Femur (tissue), 1 donor: ENCODE measurements at places on chromosomes 5 and 9.
A peak's percentile ranks its signal among the peaks of the same experiment; 100 is the strongest.

DNA sequence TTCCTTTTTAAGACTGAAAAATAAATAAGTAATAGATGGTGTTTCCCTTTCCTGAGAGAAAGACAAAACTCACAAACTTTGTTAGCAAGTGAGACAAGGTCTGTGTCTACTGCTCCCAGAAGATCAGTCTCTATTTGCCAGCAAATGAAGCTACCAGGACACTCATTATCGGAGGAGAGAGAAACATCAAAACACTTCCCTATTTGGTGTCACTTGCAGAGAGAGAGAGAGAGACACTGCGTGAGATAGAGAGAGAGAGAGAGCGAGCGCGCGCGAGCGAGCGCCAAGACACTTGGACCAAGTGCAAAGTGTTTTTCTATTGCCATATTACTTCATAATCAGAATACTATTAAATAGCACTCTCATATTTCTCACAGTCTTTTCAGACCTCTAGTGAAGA is 142.7 kb downstream of the KCNN2 start:
- DNase-seq: no peak

DNA sequence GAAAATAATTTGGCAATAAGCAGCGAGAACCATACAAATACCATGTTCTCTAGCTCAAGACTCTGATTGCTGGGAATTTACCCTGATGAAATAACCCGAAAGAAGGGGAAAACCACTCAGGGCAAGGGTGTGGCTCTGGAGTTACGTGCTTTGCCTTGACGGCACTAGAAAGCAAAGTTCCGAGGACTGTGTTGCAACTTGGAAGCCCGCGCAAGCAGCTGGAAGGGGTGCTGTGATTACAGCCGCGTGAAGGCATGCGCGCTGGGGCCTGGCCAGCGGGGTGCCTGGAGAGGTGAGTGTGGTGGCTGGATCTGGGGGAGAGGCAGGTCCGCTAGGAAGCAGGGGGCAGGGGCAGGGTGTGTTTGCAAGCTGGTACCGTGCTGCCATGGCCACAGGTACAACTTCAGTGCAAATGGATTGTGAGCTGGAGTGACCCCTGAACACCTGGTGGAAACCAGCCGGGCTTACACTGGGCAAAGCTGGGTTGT is 52.6 kb upstream of the CNOT6 start:
- DNase-seq: no peak

DNA sequence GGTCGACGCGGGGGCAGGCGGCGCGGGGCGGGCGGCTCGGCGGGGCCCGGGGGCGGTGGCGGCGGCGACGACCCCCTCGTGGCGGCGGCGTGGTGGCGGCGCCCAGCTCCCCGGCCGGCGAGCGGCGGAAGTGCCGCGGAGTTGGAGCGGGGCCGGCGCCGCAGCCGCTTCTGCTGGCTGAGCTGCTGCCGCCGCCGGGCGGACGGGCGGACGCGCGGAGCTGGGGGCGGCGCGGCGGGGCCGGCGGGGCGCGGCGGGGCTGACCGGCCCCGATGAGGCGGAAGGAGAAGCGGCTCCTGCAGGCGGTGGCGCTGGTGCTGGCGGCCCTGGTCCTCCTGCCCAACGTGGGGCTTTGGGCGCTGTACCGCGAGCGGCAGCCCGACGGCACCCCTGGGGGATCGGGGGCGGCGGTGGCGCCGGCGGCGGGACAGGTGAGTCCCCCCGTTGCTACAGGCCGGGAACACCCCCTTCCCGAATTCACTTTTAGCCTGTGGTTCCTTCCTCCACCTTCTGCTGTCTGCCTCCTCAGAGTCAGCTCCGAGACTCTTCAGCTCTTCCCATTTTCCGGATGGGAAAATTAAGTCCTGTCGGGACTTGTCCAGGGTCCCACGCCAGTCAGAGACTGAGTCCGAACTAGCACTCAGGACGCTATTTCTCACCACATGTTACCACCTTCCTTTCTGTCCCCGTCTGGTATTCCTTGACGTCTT is at the start of gene GALNT10:
Gene GALNT10, plus strand, starts transcription at position 139 of the 710 bp plus-strand sequence. Its CDS starts 134 bp downstream, at position 273.
- DNase-seq: peak; percentile 81

DNA sequence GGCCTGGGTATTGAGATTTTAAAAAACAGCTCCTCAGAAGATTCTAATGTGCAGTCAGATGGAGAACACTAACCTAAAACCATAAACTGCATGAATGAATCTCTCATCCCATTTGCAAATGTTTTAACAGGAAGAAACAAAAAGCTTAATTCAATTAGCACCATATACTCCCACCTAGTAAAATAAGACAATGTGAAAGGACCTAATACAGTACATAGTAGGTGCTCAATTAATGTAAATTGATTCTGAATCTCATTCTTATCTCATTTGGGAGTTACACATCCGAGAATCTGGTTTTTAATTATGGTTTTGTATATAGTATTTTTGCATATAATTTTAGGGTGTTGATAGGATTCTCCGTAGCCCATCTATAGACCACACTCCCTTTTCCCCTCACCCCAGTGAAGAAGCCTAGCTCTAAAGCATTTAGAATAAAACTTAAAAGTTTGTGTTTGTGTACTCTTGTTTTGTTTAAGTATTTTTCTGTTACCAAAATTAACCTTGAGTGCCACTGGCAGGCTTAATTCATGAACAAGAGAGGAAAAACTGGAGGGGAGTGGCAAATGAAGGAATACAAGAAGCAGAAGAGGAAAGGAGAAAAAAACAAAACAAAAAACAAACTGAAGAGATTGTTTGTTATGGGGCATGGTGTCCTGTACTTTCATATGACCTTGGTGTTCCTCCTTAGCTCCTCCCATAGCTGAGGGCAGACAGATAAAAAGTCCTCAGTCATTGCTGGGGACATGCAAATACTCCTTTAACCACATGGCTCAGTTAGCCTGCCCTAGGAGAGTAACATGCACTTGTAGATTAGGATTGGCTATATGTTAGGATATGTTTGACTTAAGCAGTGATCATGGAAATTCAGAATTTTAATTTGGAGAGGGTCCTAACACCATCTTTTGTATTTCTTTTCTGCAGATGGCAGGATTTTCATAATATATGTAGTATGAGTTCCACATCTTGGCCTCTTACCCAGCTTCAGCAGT is 1.2 kb downstream of the RNF14 start:
- no peak for DNase-seq

GRCh38 chr5:33650911-33651310 is 210.1 kb downstream of the TARS1 start:
- no peak for DNase-seq

DNA sequence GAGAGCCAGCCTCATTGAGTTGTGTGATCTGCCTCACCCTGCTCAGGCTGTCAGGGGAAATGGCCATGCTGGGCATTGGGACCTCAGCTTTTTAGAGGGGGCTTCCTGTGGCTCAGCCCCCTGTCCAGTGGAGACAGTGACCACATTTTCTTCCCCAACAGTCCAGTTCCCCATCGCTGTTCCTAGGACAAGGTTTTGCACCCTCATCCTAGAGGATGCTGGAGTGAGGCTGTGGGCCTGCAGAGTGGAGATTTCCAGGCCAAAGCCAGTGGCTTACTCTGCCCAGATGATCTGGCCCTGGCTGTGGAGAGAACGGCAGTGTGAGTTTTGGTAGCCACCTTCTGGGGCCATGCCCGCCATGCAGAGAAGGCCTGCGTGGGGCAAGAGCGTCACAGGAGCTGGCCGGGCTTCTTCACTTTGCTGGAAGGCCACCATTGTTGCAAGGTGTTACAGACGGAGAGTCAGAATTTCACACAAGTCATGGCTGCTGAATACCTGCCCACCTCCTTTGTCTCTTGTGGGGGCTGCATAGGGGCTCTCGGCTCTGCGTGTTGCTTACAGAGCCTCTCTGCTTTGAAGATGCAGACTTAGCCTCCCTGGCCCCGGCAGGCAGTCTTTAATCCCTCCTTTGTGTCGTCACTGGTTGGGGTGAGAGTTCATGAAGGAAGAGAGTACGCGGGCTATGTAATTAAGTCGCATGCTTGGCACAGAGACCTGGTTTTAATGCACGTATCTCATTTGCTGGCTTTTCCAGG is 35.2 kb upstream of the PITX1 start:
- DNase-seq: peak; percentile 43

DNA sequence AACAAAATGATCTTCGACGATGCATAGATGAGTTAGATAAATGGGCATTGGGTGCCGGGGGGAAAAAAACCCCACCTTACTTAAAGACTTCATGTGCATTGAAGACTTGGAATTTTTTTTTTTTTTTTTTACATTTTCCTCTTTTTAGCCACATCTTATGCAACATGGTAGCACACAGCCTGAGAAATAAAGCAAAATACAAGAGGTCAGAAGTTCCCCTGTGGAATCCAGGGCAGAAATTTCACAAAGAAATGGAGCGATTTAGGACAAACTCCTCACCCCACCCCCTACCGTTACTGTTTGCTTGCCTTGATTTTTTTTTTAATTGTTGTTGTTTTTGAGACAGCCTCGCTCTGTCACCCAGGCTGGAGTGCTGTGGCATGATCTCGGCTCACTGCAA is 153.2 kb downstream of the GOLPH3 start:
- no peak for DNase-seq

DNA sequence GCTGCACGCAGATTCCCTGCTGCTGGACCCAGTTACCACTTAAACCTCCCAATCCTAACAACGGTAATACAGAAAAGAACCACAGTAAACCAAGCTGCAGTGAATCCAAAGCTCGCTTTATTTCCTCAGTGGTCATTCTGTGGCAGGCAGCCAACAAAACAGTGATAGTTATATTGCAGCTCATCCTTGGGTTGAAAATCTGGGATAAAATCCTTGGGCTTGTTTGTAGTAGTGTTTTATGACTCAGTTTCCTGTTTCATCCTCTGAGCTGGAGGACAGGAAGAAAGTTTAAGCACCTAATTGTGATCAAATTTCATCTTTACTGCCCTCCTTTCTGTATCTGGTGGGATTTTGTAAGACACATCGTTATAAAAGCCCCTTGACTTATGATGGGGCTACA is 31.4 kb downstream of the HMGCR start:
- no peak for DNase-seq

- DNase-seq: no peak
Observed at GRCh38 chr5:175582697-175583096, 75.2 kb upstream of the HRH2 start.

DNA sequence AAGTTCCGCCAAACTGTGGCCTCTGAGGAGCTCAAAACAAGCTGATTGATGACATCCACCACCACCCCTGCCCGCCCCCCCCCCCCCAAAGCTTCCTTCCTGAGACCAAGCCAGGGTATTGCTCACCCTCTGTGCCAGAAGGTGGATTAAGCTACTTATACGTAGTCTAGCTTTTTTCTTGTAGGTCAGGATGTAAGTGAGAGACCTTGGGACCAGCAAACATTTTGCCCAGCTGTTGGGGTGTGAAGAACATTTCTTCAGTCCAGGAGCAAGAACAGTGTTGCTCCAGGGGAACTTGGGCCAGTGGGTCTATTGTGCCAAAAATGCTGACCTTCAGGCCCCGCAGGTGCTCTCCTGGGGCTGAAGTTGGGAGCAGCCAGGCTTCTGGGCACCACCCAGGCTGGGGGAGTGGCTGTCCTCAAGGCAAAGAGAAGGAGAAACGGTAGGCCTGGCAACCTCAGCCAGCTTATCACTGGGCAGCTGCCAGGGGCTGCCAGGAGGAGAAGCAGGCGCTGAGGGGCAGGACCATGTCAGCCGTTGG is 18.0 kb downstream of the NEURL1B start:
- DNase-seq: no peak

- DNase-seq: no peak
Observed at GRCh38 chr5:38996123-38996522, 78.1 kb downstream of the RICTOR start.

DNA sequence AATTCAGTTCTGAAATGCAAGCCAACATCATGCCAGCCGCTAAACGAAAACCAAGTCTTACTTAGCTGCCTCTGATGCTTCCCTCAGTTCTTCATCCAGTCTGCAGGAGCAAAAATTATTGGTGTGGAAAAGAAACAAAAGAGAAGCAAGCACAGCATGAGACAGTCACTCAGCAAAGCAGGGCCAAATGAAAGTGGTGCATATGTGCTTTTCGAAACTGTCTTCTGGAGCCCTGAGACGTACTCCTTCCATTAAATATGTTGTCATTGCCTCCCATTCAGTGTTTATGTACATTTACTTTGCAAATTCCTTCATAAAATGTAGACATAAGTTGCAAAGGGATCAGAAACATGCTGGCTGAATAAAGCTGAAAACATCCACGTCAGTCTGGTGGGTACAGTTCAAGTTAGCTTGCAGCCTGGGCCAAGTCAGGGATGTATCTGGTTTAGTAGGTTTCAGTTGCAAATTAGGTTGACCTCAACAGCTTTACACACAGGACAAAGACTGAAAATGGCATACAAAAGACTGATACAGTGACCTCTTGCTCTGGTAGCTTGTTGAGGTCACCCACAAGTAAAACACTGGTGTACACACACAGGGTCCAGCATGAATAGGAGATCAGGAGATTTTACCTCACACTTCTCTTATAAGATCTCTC is 139.7 kb upstream of the PCA3 start:
- no peak for DNase-seq

- DNase-seq: no peak
Observed at GRCh38 chr9:127349483-127350113, 47.4 kb upstream of the SLC2A8 start.

DNA sequence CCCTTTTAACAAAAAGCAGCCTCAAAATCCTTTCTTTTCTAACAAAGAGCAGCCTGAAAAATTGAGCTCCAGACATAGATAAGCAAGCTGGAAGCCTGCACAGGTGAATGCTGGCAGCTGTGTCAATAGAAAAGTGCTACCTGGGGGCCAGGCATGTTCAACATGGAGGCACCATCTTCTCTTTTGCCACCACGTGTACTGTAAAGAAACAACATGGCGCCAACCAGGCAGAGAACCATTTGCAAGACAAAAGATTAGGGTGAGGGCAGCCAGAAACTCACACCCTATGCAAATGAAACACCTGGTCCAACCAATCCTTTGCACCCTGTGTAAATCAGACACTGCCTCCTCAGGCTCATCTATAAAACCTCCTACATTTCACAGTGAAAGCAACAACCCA is 96.0 kb downstream of the ACTL7B start:
- no peak for DNase-seq

DNA sequence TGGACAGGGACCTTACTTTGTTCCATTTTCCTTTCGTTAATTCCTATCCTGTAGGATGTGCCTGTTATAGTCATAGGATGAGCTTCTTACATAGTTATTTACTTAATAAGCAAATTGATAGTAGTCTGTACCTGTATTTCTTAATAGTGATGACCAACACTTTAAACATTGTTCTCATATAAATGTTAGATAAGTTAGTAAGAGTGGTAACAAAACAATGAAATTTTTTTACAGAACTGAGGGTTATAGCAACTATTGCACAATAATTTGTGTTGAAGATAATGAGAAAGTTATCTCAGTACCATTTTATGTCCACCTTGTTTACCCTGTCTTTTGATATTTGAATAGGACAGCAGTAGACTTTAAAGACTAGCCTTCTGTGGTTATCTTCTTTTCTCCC is 162.9 kb upstream of the ELL2 start:
- no peak for DNase-seq

- peak; percentile 31 for DNase-seq
Observed at GRCh38 chr5:124162767-124163532, 583.5 kb downstream of the ZNF608 start.

GRCh38 chr9:68668127-68668526 is 36.9 kb upstream of the PIP5K1B start:
- no peak for DNase-seq
